ENCODE measurements at places on chromosomes 11 and 22.

DNA sequence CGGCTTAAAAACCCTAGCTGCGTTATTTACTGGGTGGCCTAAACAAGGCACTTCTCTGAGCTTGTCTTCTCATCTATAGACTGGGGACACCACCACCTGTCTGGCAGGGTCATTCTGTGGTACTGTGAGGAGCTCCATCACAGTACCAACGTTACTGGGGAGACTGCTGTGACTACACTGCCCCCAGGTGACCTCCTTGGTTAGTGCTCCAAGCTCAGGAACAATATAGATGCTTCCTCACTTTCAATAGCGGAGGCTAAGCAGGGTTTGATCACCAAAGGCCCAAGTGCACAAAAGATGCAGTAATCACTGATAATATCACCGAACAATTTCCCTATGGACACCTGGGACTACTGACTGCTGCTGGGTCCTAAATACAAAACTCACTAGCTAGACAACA lies 18.8 kb downstream of the PRPF19 start:
- DNase-seq, result peak; percentile 79

DNA sequence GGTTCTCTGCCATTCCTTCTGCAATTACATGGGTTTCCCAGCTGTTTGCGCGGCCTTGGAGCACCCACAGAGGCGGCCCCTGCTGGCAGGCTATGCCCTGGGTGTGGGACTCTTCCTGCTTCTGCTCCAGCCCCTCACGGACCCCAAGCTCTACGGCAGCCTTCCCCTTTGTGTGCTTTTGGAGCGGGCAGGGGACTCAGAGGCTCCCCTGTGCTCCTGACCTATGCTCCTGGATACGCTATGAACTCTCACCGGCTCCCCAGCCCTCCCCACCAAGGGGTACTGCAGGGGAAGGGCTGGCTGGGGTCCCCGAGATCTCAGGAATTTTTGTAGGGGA lies 2.6 kb downstream of the RCE1 start:
- no peak for DNase-seq

- DNase-seq, result peak; percentile 61
Observed at GRCh38 chr11:130671801-130672700, 223.6 kb downstream of the ADAMTS15 start.

GRCh38 chr11:114928260-114928870 lies 250.0 kb downstream of the NXPE2 start:
- no peak for DNase-seq

- DNase-seq, result no peak
Observed at GRCh38 chr22:19846620-19847344, 7.9 kb downstream of the GNB1L start.

DNA sequence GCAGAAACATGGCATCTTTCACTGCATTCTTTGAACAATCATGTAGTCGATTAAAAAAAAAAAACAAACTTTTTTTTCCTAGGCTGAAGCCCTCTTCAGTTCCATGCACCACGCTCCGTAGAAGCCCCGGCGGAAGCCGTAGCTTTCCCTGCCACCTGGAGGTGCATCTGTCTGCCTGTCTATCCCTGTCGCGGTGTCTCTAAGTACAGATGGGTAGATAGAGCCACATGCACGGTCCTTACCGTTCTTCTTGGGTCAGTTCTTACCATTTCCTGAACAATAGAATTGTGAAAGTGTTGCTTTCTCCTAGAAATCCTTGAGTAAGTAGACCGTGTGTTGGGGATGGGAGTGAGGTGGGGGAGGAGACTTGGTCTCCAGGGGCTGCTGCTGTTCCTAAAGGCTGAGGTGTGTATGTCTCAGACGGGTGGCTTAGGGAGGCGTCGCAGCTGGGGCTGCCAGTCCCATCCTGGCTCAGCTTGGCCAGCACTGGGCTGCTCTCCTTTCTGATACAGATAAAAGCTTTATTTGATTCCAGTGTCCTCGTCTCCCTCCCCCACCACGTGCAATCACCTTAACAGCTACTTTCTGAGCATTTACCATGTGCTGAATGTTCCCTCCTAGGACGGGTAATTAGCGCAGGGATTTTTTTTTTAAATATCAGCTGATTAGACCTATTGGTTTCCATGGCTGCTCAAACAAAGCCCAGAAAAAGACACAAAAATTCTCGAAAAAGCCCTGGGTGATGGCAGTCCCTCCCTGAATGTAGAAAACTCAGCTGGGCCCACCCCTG lies 46.8 kb downstream of the MACROD1 start:
- no peak for DNase-seq

GRCh38 chr22:33697640-33698039 lies 222.6 kb downstream of the LARGE1 start:
- no peak for DNase-seq

DNA sequence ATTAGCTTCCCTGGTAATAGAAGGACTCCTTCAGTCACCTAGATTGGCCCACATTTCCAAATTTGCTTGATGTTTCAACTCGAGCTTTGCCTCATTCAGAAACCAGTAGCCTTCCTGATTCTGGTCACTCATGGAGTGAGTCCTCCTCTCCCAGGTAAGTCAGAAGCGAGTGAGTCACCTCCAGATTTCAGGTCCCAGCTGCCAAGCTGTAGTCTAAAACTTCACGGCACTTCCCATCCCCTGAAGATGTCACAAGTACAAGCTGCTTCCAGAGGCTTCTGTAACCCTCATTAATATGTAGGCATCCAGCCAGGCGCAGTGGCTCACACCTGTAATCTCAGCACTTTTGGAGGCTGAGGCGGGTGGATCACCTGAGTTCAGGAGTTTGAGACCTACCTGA lies 23.5 kb downstream of the ARHGAP8 start:
- DNase-seq, result peak; percentile 21

DNA sequence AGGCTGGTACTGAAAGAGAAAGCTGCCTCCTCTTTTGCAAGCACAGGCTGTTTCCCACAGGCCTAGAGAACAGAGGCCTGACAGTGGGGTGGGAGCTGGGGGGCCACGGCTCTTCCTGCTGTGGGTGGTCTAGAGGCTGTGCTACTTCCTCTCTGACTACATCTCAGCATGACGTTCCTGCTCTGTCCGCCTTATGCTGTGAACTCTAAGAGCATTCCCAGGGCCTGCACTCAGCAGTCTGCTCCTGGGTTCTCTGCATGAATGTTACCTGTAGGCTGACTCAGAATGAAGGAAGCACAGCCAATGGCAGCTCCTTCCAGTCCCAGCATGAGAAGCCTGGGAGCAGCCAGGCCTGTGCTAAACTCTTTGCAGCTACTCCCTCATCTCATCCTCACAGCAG lies 534.3 kb downstream of the NTM start:
- DNase-seq, result no peak

GRCh38 chr11:17991783-17992433 lies 20.9 kb downstream of the SERGEF start:
- DNase-seq, result peak; percentile 49

DNA sequence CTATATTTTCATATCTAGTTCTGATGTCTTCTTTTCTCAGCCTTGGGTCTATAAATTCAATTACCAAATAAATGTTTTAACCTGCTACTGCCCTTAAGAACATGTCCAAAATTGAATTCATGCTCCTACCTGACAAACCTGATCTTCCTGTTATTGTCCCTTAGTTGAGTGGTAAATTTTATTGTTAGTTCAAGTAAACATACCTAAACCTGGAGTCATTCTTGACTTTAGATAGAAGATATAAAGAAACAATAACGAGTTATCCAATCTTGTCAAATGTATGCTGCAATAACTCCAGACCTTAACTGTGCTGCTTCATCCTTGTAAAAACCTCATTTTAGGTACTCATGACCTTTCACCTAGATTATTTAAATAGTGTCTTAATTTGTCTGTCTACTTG lies 34.6 kb upstream of the SC5D start:
- peak; percentile 98 for DNase-seq

DNA sequence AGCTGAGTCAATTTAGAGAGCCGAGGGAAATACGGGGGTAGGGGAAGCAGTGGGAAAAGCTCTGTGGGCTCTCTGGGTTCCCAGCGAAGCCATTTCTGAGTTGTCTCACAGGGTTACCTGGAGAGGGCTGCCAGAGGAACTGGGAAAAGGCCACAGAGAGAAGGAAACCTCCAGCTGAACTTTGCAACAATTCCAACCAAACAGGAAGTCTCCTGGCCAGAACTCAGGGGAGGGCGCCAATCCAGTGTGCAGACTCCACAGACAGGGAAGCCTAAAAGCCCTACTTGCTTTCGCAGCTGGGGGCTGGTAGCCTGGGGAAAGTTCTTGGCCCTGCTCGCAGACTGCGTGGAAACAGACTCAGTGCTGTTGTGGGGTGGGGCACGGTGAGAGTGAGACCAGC lies 23.1 kb upstream of the GNAZ start:
- DNase-seq, result no peak

DNA sequence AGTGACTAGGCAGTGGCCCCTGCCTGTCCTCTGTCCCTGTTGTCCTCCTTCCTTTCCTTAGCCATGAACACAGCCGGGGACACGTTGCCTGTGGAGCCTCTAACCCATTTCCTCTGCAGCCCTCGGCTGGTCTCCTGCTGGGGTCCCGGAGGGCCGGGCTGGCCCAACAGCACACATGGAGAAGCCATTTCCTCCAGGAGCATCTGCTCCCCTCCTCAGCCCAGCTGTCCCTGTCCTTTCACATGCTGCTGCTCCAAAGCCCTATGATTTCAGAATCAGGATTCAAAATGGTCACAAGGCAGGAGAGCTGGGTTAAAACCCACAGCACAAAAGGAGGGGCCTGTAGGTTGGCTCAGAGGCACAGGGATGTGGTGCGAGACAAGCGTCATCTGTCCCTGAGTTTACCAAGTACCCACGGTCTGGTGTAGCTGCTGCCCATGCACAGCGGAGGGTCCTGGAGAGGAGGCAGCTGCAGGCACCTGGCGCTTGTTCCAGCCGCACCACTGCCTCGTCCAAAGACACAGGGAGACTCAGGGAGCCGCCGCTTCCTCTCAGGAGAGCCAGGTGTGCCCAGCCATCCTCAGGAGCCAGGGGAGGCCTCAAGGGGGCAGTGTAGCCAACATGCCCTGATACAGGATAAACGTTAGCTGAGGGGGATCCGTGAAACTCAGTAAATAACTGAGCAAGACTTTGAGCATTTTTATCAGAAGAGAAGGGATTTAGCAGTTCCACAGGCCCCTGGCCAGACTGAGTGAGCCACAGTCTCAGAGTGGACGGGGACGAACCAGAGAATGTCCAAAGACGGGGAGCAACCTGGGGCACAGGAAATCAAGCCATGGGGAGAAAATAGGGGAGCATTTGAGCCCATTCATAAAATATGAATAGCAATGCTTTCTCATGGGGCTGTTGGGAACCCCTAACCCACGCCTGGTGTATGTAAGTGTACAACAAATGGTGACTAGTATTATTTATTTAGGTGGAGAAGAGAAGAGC lies 3.9 kb upstream of the VSIG10L2 start:
- peak; percentile 72 for DNase-seq

DNA sequence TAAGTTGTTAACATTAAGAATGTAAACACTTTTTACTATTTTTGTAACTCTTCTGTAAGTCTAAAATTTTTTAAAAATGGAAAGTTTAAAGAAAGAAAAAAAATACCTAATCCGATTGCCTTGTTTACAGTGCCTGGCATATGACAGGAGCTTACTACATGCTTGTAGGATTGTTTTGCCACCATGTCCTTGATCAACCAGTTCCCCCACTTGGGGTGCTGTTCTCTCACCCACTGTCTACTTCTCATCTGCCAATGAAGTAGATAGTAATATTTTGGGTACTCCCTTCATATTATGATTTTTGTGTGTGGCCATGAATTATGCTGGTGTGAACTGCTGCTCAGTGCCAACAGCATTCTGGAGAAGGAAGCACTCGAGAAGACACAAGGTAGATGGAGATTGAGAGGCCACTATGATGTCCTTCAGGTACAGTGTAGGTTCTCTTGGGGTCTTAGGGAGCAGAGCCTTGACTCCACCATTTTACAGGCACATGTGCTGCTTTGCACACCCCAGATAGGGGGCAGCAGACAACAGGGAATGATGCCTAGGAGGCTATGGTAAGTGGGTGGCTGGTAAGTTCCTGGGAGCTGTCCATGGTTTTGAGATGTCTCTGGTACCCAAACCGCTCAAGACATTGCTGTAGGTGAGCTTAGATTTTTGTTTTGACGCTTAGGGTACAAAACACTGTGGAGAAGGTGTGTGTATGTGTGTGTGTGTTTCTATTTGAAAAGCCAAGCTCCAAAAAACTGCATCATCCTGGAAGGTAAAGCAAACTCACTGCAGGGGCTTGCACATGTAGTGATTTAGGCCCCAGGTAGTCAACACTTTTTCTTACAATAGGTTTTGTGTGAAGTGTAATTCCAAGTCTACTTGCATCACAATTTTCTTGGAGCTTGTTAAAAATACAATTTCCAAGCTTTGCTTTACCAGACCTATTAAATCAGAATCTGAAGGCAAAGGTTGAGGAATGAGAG lies 494.5 kb upstream of the LARGE1 start:
- DNase-seq, result peak; percentile 46

DNA sequence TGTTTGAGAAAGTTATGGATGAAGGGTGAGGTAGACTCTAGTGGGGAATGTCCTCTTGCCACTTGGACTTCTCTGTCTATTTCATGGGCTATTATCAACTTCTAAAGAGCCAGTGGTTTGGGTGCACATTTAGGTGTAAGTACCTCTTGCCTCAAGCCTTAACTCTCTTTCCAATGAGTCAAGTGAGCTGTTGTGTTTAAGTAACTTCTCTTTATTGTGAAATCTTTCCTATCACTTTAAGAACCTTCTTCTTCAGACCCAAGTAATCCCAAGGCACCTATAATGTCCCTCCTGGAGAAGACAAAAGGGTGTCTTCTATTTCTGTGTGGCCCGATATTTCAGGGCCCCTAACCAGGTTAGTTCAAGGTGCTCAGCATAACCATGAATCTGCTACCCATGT lies 90.5 kb upstream of the VPREB1 start:
- no peak for DNase-seq

DNA sequence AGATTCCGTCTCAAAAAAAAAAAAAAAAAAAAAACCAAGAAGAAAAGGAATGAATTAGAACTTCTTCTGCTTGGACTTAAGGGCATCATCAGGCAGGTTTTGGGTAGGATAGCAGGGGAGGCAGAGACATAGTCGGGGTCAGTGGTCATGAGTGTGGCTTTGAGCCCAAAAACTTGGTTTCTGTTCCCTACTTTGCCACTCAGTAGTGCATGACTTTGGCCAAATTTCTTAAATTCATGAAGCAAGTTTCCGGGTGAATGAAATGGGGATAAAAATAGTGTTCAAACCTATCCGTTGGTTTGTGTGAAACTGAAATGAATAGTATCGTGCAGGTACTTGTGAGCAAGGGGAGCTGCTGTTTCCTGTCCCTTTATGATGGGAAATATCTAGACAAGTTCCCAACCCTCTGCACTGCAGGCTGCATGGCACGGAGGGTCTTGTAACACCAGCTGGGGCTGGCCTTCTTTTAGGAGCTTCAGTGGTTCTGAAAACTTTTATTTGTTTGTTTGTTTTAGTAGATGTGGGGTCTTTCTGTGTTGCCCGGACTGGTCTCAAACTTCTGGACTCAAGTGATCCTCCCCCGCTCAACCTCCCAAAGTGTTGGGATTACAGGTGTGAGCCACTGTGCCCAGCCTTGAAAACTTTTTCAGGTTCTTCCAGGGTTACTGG lies 18.4 kb downstream of the NEAT1 start:
- peak; percentile 4 for DNase-seq

DNA sequence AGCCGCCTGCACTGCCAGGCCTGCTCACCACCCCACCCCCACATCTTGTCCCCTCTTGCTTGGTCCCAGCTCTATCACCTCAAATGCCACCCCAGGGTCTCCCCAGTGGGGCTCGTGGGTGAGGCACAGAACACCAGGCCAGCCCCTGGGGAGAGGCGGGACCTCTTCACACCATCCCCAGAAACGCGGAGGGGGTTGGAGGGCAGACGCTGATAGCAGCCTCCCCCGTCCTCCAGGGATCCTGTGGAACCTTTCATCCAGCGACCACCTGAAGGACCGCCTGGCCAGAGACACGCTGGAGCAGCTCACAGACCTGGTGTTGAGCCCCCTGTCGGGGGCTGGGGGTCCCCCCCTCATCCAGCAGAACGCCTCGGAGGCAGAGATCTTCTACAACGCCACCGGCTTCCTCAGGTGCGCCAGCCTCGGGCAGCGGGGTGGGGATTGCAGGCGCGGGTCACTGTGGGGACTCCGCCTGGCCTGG lies 5.8 kb downstream of the PKP3 start:
- no peak for DNase-seq
